ENCODE measurements at places on chromosomes 6 and 20.
A peak's percentile ranks its signal among the peaks of the same experiment; 100 is the strongest.

DNA sequence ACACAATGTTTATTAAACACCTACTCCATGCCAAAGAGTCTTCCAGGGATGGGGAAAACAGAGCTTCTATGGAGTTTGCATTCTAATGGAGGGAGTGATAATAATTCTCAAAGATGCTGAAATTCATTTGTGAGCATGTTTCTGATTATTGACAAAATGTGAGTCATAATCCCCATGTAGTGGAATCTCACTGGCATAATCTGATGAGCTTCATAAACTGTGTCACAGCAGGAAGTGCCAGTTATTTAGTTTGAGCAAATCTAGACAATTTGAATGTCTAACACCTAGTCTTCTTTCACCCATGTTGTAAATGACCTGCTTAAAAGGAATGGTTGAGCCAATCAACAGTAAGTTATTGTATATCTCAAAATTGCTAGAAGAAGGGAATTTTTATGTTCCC, 95.1 kb downstream of the KCNQ5 start:
- no peak for DNase-seq

GRCh38 chr6:52704060-52704459, 33.1 kb downstream of the TMEM14A start:
- DNase-seq, result no peak

DNA sequence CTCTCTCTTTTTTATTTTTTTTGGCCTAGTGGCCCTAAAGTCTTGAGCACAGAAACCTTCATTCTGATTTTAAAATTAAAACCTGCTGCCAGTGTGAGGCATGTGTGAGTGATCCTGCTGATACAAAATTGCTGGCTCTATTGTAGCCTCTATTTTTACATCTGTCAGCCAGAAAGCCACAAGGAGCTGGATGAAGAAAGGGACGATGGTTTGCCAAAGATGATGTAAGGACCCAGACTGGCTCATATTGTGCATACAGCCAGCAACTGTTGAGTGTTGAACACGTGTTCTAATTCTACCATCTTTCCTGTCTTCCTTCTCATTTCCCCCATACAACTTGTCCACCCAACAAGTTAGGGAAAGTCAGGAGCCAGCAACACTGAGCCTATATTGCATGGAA, 40.8 kb upstream of the ATXN1 start:
- no peak for DNase-seq

DNA sequence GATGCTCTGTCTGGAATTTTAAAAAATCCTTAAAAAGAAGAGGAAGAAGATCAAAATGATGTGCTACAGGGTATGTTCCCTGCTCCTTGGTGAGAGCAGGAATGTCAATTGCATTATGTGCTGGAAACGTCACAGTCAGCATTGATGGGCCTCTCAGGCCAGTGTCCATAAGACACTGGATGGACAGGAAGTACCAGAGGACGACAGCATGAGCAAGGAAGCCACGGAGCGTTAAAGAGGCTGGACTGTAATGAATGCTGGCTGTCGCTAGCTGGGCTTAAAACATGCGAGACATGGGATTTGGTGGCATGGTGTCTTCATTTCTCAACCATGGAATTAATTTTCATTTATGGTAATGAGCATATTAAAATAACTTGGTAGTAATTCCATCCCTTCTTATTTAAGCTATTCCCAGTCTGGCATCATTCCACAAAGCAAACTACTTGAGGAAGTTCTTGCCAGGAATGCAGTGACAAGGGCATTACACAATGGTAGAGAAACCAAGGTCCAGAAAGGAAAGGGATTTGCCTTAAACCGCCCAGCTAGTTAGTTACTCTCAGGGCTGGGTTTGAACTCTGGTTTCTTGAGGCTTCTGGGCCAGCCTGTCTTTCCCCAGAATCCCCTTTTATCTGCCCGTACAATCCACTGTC, 166.6 kb upstream of the SOX4 start:
- no peak for DNase-seq

GRCh38 chr6:7267466-7268091, 45.4 kb downstream of the SSR1 start:
- peak; percentile 71 for DNase-seq

DNA sequence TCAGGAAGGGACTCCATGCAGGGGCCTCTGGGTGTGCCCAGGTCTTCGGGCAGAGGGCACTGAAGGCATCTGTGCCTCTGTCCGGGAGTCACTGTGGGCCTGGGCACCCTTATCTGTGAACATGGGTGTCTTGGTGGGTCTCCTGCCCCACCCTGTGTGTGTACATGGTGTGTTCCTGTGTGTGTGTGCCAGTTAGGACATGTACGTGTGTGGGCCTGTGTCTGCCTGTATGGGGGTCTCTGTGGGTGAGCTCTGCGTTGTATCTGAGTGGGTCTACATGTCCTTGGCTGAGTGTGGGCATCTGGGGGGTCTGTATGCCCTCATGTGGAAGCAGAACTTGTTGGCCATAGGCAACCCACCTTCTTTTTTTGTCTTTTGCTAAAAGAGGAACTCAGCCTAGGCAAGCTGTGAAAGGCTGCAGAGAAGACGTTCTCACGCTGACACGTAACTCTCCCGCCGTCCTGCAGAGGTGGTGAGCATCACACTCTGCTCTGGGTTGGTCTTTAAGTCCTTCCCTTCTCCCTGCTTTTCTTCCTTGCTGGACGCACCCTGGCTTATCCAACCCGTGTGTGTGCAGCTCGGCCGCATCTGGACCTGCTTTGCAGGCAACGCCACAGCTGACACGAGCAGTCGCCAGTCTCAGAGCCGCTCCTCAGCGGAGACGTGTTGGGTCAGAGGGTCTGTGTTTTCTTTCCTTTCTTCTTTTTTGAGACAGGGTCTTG, 532 bp upstream of the NPBWR2 start:
- DNase-seq, result no peak

- DNase-seq, result no peak
Observed at GRCh38 chr6:166027761-166028160, 139.9 kb downstream of the TBXT start.

- no peak for DNase-seq
Observed at GRCh38 chr20:16488086-16488485, 85.2 kb downstream of the KIF16B start.

- no peak for DNase-seq
Observed at GRCh38 chr6:168124158-168124557, 45.1 kb upstream of the FRMD1 start.

GRCh38 chr20:11537032-11537431, 380.7 kb upstream of the BTBD3 start:
- no peak for DNase-seq

DNA sequence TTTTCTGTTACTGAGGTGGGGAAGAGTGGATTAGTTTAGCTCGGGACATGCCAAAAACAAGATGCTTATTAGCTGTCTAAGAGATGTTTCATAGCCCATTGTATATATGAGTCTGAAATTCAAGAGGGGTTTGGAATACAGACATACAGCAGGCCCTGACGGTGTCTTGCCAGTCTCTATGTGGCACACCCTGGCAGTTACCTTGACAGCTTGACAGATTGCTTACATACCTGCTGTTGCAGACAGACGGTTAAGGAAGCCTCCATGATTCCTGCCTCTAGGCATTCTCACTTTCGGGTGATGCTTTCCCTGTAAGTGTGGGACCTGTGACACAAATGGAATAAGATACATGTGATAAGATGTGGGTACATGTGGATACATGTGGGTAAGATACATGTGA, 95.0 kb downstream of the QRSL1 start:
- DNase-seq, result no peak

DNA sequence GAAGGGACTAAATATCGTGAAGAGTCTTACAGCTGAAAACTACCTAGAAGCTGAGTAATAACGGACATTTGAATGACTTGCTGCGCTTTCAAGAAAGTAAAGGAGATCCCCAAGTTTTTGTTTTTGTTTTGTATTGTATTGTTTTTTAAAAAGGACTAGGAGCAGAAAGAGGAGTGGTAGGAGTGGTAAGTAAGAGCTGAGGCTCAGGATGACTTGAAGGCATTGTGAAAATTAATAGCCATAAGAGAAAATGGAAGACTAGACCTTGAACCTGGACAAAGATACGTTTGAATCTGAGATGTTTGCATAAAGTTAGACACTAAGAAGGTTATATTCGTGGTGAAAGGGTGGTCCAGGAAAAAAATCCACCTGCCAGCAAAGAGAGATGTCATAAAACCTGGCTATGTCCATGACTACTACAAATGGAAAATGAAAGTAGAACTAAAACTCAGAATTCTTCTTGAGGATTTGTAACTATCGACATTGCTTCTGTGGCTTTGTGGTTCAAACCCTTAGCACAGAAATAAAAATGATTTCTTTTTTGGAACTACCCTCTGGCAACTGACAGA, 824.8 kb upstream of the FLRT3 start:
- no peak for DNase-seq

DNA sequence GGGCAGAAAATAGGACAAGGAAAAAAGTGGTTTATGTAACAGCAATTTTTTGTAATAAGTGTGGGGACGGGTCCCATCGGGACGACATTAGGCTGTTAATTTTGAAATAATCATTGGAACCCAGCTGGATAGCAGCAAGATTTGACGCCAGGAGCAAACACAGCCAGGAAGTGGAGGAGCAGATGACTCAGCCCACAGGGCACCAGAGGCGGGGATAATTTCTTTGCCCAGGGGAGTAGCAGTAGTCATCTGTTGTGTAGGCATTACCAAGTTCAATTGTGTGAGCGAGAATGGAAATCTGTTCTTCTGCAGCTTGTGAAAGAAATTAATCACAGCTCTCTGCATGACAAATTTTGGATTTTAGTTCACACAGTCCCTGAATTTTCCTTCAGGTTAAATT, 22.6 kb upstream of the RIN2 start:
- peak; percentile 43 for DNase-seq

GRCh38 chr6:33967265-33967767, 163.5 kb upstream of the MLN start:
- no peak for DNase-seq

All from Calu3 (cell line).